Chondrocyte (in vitro differentiated cells): ENCODE measurements at places on chromosomes 5 and 9.

GRCh38 chr5:94544875-94545547, 73.4 kb downstream of the KIAA0825 start:
- DNase-seq, result no peak

GRCh38 chr9:5651246-5651645, 22.3 kb downstream of the RIC1 start:
- no peak for DNase-seq

DNA sequence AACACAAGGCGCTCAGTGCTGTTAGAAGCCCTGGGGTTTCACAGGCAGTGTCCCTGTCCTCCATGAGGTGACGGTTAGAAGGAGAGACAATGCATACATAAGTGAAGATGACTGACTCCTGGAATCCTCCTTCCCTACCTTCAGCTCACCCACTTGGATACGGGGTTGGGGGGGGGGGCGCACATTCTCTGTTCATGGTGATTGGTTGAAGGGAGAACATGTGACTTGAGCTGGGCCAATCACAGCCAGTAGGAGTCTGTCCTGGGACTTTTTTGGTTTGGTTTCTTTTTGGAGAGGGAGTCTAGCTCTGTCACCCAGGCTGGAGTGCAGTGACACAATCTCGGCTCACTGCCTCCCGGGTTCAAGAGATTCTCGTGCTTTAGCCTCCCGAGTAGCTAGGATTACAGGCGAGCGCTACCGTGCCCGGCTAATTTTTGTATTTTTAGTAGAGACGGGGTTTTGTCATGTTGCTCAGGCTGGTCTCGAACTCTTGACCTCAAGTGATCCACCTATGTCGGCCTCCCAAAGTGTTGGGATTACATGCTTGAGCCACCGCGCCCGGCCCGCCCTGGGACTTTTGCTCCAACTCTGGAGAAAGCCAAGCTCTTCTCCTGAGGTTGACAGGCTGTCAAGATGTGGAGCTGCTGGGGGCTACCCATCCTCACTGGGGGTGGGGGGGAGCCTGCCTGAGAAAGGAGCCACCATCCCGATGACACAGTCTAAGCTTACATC, 30.8 kb downstream of the SH3PXD2B start:
- no peak for DNase-seq

DNA sequence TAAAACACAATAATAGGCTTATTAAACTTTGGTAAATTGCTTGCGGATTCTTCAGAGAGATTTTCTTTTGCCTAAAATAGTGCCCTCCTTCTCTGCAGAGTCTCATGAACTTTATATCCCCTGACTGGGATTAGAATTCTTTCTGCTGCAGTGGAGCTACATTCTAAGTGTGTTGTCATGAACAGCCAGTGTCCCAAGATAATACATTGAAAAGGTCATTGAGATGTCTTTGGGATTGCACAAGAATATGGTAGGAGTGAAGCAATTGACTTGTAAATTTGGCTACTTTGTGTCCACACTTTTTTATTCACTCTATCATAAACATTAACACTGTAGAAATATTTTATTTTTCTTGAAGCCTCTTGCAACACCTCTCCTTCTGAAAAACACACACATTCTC, 604.5 kb downstream of the GABRG2 start:
- DNase-seq, result no peak

DNA sequence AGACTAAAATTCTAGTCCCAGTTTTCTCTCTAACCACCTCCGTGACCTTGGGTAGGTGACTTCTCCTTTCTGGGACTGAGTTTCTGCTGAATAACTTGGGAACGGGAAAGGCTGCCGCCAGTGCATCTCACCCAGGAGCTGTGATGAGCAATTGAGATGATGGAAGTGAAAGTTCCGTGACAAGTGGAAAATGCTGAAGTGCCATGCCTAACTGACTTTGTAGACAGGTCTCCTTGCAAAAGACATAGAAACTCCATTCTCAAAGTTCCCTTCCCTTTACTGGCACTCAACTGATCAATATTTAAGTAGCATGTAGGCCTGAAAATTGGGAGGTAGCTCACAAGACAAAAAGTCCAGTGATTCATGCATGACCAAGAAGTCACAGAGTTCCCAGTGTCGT, 6.3 kb upstream of the ADAM19 start:
- no peak for DNase-seq

GRCh38 chr5:160439205-160439600, 17.5 kb downstream of the PTTG1 start:
- DNase-seq, result no peak

GRCh38 chr9:37209431-37210386, 89.3 kb downstream of the ZCCHC7 start:
- DNase-seq, result no peak
